ENCODE measurements at places on chromosomes 6 and 20.

DNA sequence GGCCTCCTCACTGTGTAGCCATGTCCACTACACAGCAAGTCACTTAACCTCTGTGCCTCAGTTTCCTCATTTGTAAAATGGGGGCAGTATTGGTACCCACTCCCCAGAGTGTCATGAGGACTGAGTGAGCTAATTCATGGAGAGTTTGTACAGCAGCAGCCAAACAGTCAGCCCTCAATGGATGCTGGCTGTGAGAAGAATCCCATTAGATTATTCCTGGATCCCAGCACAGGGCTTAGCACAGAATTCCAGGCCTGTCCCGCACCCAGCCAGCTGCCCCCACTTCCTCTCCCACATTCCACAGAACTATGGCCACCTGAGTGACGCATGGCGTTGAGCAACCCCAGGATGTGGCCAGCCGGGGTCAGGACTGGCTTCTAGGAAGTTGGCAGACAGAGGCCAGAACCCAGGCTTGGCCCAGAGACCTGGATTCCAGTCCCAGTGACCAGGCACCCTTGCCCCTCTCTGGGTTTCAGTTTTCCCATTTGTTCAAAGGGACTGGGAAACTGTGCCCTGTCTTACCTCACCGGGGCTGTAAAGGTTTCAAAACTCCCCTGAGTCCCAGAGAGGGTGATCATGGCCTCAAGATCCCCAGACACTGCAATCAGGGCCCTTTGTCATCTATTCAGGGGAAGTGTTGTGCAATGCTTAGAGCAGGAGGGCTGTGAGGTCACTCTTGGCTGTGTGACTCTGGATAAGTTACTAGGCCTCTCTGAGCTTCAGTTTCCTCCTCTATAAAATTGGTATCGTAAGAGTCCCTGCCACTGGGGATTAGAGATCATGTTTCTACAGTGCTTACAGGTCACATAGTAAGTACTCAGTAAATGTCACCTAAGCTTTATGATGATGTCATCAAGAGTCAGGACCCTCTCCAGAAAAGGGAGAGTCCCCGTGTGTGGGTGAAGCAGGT is 3.0 kb upstream of the TGM2 start:
- DNase-seq, result peak; percentile 99

DNA sequence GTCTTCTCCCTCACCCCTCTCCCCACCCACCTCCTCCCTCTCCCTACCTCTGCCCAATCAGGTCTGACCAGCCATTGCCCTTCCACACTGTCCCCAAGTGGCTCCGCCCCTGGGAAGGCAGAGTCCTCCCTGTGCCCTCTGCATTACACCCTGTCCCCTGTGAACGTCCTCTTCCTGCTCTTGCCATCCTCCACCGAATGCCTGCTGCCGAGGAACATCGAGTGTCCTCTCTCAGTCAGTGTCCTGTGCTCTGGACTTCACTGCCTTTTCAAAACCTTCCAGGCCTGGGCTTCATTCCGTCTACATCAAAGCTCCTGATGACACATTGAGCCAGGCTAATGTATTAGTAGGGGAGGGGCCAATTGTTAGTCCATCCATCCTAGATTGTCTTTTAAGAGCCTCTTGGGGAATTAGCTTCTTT is 3.3 kb upstream of the PACSIN1 start:
- DNase-seq, result peak; percentile 67

DNA sequence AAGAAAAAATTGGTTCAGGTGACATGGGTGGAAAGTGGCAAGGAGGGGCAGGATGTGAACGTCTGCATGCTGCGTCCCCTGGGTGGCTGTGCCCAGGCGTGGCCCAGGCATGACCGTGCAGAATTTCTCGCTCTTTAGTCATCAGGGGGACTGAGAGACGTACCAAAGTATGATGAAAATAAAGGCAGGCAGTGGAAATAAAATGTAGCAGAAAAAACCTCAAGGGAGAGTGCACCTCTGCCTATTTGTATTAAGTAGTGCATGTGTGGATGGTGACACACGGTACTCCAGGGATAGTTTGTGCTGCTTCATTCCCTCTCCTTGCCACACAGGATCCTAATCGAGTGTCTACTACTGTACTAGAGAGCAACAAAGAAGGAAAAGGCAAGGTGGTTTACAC is 81.1 kb downstream of the ATP9A start:
- DNase-seq, result peak; percentile 87

GRCh38 chr6:1993042-1993441 is 252.4 kb downstream of the GMDS start:
- peak; percentile 56 for DNase-seq

- DNase-seq, result no peak
Observed at GRCh38 chr6:151112130-151112529, 127.6 kb upstream of the AKAP12 start.

GRCh38 chr20:63008541-63009044 is 1.8 kb upstream of the BHLHE23 start:
- DNase-seq, result no peak

DNA sequence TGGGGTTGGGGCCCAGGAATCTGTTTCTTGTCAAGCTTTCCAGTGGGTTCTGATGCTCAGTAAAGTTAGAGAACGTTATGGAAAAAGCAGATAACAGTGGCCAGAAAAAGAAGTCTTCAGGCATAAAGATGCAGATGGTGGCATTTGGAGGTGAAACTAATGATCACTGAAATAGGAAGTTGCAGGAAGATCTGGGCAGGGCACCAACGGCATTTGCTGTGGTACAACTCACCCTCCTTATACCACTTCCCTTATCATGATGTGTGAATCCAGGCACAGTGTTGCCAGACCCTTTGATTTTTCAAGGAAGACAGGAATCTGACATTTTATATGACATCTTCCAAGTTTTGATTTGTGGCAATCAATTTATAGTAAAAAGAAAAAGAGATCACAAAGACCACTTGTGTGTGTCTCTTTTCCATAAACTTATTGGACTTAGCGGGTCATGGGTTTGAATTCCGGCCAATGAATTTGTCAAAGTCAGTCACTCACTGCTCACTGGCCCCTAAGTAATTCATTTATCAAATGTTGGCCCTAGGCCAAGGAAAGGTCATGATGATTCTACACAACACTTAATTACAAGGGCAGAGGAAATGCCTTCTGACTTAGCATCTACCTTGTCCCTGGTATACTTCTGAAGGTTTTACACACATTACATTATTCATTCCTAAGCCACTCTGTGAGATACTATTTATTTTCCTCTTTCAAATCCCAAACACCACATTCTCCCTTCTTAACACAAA is 37.6 kb downstream of the LAMP5 start:
- peak; percentile 78 for DNase-seq

DNA sequence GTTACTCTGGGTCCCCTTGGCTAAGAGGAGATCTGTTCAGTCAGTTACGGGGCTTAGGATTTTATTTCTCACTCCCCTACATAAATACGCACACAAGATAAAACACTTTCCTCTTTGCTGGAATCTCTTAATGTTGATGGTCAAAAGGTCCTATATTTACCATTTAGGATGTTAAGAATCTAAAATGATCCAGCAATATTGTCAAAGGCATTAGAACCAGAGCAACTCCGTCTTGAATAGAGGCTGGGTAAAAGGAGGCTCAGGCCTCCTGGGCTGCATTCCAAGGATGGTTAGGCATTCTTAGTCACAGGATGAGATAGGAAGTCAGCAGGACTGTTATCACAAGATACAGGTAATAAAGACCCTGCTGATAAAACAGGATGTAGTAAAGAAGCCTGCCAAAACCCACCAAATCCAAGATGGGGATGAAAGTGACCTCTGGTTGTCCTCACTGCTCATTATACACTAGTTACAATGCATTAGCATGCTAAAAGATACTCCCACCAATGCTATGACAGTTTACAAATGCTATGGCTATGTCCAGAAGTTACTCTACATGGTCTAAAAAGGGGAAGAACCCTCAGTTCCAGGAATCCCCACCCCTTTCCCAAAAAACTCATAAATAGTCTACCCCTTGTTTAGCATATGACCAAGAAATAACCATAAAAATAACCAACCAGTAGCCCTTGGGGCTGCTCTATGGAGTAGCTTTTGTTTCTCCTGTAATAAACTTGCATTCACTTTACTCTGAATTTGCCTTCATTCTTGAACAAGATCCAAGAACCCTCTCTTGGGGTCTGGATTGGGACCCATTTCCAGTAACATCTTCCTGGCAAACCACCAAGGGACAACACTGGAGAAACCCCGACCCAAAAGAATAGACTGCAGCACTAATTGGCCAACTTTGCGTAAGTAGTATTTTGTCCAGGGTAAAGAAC is 107.5 kb downstream of the DTNBP1 start:
- DNase-seq, result peak; percentile 24

GRCh38 chr6:156630613-156631302 is 146.4 kb upstream of the ARID1B start:
- DNase-seq, result no peak

DNA sequence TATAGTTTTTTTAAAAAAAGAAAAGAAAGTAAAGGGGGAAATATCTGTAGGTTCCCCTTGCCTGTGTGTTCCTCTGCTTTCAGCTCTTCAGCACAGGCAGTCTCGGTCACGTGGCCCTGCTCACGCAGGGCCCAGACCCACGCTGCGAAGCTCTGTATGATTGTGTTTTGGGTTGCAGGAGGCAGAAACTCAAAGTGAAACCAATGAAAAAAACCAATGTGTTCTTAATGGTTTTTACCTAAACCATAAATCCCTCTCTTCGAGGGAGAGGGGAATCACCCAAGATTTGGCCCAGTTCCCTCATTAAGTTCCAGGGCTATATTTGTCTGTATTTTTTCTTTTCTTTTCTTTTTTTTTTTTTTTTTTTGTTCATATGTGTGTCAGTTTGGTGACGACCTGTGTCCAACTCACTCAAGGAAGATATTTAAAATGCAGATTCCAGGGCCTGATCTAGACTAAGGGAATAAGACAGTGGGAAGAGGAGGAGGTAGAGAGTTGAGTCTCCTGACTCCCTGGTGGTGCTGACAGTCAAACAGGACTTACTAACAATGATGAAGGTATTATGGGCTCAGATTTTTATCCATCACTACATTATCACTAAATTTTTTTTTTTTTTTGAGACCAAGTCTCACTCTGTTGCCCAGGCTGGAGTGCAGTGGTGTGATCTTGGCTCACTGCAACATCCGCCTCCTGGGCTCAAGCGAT is 33.8 kb upstream of the RREB1 start:
- no peak for DNase-seq

DNA sequence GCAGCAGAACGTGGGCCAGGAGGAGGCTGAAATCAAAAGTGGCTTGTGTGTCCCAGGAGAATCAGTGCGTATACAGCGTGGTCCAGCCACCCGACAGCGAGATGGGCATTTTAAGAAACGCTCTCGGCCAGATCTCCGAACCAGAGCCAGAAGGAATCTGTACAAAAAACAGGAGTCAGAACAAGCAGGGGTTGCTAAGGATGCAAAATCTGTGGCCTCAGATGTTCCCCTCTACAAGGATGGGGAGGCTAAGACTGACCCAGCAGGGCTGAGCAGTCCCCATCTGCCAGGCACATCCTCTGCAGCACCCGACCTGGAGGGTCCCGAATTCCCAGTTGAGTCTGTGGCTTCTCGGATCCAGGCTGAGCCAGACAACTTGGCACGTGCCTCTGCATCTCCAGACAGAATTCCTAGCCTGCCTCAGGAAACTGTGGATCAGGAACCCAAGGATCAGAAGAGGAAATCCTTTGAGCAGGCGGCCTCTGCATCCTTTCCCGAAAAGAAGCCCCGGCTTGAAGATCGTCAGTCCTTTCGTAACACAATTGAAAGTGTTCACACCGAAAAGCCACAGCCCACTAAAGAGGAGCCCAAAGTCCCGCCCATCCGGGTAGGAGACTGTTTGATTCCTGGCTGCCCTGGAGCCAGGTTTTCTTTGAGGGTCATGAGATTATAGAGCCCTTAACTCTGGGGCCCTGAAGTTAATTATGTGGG is 75.3 kb downstream of the ASXL1 start:
- no peak for DNase-seq

GRCh38 chr6:13597073-13597472 is 18.1 kb upstream of the NOL7 start:
- no peak for DNase-seq

- DNase-seq, result no peak
Observed at GRCh38 chr6:76166874-76167273, 94.4 kb upstream of the IMPG1 start.

- DNase-seq, result peak; percentile 78
Observed at GRCh38 chr20:47784599-47785310, 526 bp downstream of the SULF2 start.

- no peak for DNase-seq
Observed at GRCh38 chr6:7242835-7243178, 70.2 kb downstream of the SSR1 start.

GRCh38 chr20:42901689-42902440 is 287.8 kb downstream of the PTPRT start:
- no peak for DNase-seq

DNA sequence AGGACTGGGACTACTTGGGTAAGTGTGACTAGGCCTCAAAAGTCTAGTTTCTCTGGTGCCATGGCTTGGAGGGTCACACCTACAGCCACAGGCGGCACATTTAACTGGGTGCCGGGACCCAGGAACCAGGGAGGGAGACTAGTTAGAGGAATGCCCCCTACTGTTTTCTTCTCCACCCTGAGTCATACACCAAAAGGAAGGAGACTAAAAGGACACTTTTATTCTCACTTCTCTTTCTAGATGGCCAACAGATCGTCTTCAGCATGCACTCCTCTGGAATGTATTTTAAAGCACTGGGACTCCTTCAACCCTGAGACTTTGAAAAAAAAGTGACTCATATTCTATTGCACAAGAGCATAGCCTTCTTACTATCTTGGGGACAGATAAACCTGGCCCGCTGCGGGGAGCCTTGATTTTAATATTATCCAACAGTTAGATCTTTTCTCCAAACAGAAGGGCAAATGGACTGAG is 33.4 kb downstream of the PLN start:
- DNase-seq, result peak; percentile 46

GRCh38 chr20:32820698-32821377 is 1.1 kb downstream of the MAPRE1 start:
- no peak for DNase-seq

GRCh38 chr6:43796903-43797890 is 27.2 kb downstream of the VEGFA start:
- DNase-seq, result no peak

- DNase-seq, result peak; percentile 69
Observed at GRCh38 chr20:6663751-6664388, 103.6 kb upstream of the BMP2 start.

DNA sequence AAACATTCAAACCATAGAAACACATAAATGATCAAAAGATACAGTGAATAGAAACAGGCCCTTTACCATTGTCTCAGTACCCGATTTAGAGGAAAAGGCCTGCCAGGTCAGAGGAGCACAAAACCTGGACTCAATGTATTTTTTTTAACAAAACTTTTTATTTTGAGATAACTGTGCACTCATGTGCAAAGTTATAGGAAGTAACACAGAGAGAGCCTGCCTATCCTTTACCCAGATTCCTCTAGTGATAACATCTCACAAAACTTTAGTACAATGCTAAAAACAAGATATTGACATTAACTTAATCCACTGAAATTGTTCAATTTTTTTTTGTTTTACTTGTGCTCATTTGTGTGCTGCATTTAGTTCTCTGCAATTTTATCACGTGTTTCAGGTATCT is 36.8 kb upstream of the SAMD3 start:
- no peak for DNase-seq

GRCh38 chr6:25472306-25472705 is 179.7 kb upstream of the SCGN start:
- DNase-seq, result no peak

- peak; percentile 42 for DNase-seq
Observed at GRCh38 chr6:79167931-79168694, 66.4 kb downstream of the HMGN3 start.

- DNase-seq, result peak; percentile 41
Observed at GRCh38 chr6:135540207-135540840, 42.8 kb upstream of the AHI1 start.

Data from M059J (cell line).